Erythroblast (primary cell): ENCODE measurements at places on chromosomes 2 and 18.

GRCh38 chr2:43714164-43714563, 37.9 kb upstream of the C1GALT1C1L start:
- DNase-seq, result no peak

DNA sequence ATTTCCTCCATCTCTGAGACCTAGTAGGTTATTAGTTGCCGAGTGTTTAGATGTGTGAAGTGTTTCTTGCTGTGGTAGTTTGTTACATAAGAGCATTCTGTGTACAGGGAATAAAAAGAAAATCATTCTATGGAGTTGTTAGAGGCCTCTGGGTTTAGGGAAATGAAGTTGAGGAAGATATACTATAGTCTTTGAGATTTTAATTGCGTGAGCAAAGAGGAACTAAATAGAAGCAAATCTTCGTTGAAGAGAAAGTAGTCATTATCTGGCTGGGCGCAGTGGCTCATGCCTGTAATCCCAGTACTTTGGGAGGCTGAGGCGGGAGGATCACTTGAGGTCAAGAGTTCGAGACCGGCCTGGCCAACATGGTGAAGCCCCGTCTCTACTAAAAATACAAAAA, 19.0 kb downstream of the USP39 start:
- DNase-seq, result no peak

- DNase-seq, result no peak
Measured at GRCh38 chr2:240986787-240987411, 11.5 kb upstream of the SNED1 start.

DNA sequence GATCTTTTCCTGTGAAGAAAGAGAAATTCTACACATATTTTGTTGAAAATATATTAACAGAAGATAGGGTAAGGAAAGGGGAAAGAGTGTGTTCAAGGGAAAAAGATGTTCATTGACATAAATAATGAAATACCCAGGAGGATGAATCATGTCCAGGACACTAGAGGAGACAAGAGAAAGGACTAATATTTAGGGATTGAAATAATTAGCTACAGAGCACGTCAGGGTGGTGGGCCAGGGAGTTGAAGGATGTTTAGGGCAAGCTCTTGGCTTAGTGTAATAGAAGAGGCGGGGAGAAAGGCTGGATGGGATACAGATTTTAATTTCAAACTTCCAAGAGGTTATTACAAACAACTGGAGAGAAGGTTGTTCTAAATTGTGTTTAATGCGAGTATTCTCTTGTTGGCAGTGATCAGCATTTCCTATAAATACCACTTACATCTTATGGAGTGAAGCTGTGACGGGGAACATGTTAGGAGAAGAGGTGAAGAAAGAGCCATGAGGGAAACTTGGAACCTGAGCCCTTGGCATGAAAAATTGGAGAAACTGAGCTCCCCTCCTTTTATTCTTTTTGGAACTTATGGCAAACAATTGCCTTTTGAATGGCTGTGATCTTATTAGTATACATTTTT, 36.6 kb upstream of the CETN1 start:
- DNase-seq, result no peak

- no peak for DNase-seq
Measured at GRCh38 chr2:39719317-39719716, 53.6 kb downstream of the TMEM178A start.

- DNase-seq, result no peak
Measured at GRCh38 chr2:74884118-74884762, 50.3 kb downstream of the HK2 start.

DNA sequence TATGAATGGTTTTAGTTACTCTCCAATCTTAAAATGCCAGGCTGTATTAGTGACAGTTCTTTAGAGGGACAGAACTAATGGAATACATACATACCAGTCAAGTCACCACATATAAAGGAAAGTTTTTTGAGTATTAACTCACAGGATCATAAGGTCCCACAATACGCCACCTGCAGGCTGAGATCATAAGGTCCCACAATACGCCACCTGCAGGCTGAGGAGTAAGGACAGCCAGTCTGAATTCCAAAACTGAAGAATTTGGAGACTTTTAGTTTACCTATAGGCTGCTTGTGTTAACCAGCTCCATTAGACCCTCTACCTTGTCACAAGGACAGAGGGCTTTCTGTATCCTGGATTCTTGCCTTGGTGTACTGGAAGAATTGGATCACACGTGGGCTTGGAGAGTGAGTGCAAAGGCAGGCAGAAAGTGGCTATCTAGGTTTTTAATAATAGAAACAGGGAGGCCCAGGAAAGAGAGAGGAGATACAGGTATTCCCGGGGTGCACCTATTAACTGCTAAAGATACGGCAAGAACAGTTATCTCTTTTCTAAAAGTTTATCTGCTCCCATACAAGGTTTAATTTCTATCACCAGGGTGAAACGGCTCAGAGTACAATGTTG, 234.9 kb upstream of the CYRIA start:
- peak; percentile 50 for DNase-seq

GRCh38 chr2:19709553-19709952, 192.2 kb downstream of the TTC32 start:
- DNase-seq, result no peak

DNA sequence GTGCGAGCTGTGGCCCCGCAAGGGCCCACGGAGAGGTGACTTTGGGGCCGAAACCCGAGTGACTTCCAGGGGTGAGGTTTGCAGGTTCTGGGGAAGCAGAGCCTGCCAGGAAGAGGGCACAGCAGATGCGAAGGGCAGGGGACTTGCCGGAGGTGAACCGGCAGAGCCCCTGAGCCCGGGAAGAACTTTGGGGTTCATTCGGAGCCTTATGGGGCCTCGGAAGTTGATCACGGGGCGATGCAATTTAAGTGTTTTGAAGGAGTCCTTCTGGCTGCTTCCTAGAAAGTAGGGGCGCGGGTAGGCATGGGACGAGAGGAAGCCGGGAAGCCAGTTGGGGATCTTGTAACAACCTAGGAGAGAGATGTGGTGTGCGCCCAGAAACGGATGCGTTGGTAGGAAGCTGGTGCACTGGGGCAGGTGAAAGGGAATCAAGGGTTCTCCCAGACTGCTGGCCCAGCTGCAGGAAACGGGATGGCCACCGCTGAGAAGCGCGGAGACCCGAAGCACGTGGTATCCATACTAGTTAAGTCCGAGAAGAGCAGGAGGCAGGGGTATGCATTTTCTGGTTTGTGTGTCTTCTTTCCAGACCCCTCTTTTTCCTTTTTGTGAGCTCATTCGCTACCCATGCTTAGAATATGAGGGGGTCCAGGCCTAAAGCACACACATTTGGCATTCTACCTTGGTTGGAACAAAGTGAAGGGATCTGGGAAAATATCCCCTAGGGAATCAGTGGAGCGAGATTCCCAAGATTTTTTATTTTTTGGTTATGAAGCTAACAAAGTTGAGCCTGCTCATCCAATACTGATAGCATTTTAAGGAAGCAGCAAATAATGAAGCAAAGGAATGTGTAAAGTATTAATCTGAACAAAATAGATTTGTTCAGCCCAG, 758 bp downstream of the SCLY start:
- DNase-seq, result peak; percentile 64
